ENCODE measurements at places on chromosomes 16 and 17.

DNA sequence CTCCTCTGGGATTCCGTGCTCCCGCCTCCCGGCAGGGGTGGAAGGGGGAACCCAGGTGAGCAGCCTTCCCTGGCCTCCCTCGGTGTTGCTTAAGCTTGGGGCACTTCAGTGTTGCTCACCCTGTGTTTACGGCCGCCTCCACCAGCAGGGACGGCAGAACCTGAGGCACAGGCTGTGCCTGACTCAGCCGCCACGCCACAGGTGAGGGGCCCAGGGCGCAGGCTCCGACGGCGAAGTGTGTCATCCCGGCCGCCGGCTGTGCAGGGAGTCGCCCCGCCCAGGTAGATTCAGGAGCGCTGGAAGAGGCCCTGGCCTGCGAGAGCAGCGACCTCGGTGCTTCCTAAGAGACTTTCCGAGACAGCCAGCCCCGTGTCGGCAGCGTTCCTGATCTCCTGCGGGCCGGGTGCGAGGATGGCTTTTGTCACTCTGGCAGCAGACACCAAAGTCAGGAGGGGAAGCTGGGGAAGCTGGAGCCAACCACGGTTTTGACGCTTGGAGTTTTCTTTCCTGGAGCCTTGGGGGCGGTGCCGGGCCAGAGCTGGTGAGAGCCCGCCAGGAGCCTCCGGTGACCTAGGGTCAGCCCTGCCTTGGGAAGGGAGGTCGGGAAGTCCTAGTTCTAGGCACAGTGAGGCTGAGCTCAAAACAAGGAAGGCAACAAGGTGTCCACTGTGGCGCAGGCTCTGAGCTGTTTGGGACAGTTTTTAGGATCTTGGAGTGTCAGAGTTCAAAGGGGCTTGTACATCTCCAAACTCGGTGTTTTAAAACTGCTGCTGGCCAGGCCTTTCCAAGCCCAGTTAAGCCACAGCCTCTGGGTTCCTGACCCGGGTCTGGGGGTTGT lies 2.1 kb downstream of the GSE1 start:
- DNase-seq = no peak

GRCh38 chr17:83062818-83063671 lies 16.4 kb upstream of the METRNL start:
- no peak for DNase-seq

- DNase-seq = no peak
These were observed 10.9 kb upstream of the DHRS7C start for GRCh38 chr17:9802294-9802693.

DNA sequence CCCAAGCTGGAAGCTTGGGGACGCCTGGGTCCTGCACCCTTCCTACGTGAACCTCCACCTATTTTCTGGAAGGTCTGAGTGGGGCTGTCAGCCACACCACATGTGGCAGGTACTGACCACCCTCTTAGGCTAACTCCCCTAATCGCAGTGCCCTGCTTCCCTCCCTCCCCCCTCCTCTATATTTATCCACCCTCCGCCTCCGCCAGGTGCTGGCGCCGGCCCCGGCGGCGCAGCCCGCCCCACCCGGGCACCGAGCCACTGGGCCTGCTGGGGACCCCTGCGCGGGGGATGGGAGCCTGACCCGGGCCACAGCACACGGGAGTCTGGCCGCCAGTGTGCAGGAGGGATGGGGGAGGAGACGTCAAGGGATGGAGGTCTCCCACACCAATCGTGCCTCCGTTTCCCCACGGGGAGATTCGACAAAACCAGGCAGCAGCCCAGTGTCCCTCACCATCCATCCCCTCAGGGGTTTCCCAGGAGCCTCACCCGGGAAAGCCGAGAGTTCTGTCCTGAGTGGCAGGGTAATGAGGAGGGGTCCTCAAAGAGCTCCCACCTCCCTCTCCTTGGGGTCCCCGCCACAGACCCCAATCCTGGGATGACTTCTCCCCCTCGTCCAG lies 1.3 kb downstream of the PLEKHH3 start:
- no peak for DNase-seq

DNA sequence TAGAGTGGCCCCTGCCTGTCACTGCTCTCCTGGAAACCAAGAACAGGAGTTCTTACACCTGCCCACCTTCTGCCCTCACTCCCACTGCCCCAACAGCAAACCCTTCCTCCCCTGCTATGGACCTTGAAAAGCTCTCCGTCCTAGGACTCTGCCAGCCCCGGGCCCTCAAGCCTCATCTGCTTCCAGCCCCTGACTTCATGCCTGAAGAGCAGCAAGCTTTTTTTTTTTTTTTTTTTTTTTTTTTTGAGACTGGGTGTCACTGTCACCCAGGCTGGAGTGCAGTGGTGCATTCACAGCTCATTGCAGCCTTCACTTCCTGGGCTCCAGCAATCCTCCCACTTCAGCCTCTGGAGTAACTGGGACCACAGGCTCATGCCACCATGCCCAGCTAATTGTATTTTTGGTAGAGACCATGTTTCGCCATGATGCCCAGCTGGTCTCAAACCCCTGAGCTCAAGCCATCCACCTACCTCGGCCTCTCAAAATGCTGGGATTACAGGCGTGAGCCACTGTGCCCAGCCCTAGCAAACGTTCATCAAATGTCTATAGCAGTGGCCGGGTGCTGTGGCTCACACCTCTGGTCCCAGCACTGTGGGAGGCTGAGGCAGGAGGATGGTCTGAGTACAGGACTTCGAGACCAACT lies 16.9 kb downstream of the CARHSP1 start:
- DNase-seq = no peak

DNA sequence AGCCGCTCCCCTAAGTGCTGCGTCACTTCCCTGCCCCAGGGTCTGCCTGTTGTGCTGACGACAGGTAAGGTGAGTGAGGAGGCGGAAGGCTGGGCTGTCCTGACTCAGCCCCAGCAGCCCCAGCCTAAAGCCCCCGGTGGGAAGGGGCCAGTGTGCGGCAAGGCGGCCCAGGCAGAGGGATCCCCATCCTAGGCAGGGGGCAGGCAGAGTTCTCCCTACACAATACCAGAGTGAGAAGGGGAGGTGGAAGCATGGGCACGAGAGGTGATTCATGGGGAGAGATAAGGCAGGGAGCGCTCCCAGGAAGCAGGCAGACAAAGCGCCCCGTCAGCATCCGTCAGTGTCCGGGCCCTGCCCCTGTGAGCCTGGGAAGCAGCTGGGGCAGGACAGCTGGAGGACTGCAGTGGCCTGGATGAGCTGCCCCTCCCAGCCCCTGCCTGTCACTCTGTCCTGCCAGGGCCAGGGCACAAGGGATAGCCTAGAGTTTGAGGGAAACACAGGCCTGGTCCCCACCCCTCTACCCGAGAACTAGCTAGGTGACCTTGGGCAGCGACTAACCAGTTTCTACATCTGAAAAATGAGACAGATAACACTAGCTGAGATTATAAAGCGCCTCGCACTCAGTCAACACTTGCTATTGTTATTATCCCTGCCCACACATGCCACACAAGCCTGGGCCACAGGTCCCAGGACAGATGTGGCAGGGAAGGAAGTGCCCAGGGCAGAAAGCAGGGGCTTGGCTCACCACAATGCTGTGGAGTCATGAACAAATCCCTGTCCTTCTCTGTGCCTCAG lies 3.8 kb downstream of the FAM83G start:
- no peak for DNase-seq

- no peak for DNase-seq
These were observed 4.5 kb downstream of the ALKBH5 start for GRCh38 chr17:18187821-18188761.

DNA sequence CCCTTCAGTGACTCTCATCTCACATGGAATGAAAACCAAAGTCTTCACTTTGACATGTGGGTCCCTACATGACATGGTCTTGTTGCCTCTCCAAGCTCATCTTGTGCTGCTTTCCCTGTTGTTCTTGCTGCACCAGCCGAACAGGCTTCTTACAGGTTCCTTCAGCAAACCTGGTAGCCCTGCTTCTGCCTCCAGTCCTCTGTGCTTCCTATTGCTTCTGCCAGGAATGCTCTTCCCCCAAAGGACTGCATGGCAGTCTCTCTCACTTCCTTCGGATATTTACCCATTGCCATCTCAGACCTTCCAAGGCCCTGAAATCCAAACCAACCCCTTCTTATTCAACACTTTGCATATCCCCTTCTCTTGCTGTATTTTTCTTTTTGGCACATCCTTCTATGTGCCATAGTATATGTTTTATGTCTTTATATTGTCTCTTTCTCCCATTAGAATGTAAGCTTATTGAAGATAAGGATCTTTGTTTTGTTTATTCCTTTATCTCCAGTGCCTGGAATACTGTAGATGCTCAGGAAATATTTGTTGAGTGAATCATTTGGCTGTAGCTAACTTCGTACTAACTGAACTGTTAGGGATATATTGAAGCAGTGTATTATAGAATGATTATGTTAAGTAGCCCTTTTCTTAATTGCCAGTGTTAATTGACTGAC lies 57.9 kb upstream of the SLC12A3 start:
- no peak for DNase-seq

- no peak for DNase-seq
These were observed 70.9 kb upstream of the N4BP1 start for GRCh38 chr16:48680881-48681280.

DNA sequence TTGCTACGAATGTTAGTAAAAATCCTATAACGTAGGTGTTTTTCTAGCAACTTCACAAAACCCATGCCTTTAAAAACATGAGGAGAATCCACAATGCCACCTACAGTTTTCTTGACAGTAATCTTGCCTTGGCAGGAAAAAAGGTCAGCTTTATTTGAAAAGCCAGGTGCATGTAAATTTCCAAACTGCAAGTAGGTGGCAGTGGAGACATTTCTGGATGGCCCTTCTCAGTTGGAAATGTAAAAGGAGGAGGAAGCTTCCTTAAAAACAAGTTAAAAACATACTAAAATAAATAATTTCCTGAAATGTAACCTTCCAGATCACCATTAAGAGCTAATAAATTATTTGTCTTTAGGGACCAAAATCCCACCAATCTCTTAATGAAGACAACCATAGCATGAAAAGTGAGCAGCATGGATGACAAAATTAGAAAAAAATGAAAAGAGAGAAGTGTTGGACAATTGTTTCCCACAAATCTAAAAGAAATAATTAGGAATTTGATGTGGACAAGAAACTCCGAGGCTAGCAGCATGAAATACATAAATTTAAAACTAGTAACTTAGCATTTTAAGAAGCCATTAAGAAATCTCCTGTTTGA lies 152.2 kb downstream of the SNX11 start:
- no peak for DNase-seq

DNA sequence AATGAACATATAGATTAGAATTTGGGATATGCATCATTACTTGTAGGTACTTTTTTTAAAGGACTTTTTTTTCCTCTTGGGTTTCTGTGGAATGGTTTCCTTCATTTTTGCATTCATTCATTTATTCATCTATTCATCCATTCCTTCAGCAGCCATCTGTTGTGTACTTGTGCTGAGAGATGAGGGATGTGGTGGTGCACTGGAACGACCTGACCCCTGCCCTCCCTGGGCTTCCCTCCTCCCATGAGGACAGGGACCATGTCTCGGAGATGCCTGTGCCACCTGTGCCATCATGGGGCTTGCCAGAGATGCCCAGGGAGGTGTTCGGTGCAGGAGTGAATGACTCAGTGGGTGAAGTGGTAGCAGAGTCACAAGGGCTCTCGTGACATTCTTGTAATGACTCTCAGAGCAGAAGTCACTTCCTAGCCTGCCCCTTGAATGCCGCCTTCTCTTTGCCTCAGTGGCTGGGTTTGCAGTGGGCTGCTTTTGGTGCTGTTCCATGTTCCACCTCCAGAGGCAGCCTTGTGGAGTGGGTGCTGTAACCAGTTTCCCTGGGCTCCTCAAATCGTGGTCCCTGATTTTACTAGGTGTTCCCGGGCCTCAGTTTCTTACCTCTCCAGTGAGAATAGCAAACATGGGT lies 43.9 kb downstream of the CLEC16A start:
- peak; percentile 37 for DNase-seq

- DNase-seq = no peak
These were observed 10.5 kb downstream of the LPO start for GRCh38 chr17:58248955-58249269.

GRCh38 chr17:78313735-78314648 lies 45.9 kb downstream of the SOCS3 start:
- DNase-seq = no peak

DNA sequence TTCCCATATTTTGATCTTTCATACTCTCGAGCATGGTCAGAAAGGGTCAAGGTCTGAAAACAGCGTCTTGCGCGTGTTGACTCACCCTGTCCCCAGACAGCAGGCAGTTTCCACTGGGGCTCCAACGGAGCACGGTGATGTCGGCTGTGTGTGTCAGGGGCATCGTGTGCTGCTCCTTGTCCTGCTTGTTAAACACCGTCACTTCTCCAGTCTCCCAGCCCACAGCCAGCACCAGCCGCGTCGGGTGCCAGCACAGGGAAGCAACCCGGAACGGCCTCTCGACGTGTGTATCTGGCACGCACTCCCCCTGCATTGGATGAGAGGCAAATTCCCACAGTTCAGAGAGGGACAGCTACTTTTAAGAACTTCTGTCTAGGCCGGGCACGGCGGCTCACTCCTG lies 9.6 kb downstream of the IFT140 start:
- no peak for DNase-seq

DNA sequence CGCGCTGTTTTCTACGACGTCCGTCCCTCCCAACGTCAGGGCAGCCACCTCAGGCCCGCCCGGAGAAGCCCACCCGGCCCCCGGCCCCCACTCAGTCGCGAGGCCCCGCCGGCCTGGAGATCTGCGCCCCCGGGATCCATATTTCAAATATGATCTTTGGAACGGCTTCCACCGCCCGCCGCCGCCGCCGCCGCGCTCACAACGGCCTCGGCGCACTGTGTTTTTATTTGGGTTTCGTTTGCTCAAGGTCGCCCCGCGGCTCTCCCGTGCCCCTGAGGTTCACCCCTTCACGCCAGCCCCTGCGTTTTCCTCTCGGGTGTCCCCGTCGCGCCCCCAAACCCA lies 4.2 kb upstream of the CBX4 start:
- DNase-seq = no peak

DNA sequence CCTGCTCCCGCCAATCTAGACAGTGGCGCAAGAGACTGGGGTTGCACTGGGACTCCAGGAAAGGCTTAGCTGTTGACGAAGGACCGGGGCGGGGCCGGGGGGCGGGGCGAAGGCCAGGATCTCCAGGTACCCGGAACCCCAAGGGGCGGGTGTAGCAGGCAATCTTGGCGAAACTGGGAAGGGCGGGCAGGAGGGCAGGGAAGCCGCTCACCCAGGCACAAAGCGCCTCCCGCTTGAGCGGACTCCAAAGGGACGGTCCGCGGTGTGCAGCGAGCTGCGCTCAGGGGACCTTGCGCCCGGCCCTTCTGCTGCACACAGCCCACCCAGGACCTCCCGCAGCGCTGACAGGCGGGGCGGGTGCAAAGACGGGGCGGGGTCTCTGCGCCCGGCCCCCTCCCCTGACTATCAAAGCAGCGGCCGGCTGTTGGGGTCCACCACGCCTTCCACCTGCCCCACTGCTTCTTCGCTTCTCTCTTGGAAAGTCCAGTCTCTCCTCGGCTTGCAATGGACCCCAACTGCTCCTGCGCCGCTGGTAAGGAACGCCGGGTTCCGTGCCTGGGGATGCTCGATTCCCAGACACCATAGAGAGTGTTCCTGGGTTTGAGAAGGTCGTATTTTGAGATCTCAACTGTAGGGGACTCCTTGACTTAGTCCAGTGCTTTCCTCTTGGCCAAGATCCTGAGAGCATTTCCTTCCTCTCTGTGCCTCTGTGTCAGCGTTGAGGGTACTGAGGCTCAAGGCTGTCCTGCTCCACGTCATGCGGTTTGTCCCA lies at the start of gene MT1F:
TSS of gene MT1F (plus strand) at position 405 of the 772 bp plus-strand sequence. CDS start at position 505, 100 bp downstream.
- DNase-seq = peak; percentile 38

- DNase-seq = no peak
These were observed 57.5 kb upstream of the TOB1 start for GRCh38 chr17:50923611-50924010.
